Activated CD4-positive, alpha-beta T cell treated with anti-CD3 and anti-CD28 coated beads, Interleukin-2, amount 50 U/mL, for 1 hour (primary cell): ENCODE measurements at places on chromosomes 13 and 19.
A peak's percentile ranks its signal among the peaks of the same experiment; 100 is the strongest.

GRCh38 chr19:28468701-28469459, 744.1 kb downstream of the UQCRFS1 start:
- peak; percentile 3 for DNase-seq

- DNase-seq, result no peak
These were observed 50.8 kb downstream of the USP12 start for GRCh38 chr13:27120811-27121210.

DNA sequence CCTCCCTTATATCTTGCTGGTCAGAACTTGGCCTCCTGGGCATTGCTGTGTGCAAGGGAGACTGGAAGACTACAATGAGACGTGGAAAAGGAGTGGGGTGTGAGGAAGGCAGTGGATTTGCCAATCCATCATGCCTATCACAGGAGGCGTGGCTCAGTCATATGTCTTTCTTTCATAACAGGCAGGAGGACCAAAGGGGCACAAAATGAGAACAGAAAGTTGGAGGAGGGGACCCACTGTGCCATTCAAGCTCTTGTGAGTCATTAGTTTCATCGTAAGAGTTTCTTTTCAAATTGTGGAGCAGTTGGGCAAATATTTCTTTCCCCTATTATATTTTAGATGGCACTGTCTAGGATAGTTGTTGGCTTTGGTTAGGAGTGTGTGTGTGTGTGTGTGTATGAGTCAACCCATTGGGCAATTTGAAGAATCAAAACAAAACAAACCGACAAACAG, 471.5 kb downstream of the TSHZ3 start:
- no peak for DNase-seq

DNA sequence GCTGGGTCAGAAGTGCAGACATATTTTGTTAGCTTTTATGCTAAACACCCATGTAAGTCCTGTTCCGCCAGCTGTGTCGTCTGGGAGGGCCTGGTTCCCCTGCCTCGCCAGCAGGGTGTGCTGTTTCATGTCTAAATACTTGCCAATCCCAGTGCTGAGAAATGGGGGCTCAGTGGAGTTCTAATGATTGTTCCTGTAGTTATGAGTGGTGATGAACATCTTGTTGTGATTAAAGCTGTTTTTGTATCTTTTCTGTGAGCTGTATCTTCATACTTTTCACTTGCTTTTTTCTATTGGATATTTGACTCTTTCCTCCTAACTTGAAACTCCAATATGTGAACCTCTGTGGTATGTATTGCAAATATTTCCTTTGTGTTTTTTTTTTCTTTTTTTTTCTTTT, 32.7 kb downstream of the KDM4B start:
- peak; percentile 26 for DNase-seq

DNA sequence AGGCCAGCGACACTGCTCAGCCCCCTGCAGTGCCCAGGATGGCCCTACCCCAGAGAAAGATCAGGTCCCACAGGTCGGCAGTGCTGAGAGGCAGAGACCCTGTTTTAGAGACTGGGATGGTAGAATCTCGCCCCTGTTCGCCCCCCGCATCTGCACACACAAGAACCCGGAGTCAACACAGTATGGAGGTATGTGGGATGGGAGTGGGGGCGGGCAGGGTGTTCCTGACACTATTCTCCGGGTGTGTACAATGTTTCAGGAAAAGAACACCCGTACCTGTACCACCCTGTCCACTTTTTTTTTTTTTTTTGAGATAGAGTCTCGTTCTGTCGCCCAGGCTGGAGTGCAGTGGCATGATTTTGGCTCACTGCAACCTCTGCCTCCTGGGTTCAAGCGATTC, 19.3 kb downstream of the PIP5K1C start:
- DNase-seq, result no peak

DNA sequence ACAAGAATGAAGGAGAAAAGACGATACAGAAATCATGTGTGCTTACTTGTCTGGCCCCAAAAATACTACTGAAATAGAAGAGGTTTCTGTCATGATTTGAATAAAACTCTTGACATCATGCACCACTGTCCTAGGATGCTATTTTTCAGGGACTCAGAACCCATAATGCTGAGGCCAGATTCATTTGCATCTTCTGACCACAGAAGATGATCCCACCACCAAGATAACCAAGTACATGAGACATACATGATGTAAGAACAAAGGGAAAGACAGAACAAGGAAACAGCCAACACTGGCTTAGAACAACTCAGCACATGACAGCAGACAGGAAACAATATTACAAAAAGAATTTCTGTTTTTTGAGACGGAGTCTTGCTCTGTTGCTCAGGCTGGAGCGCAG, 2.5 kb downstream of the ZNF552 start:
- DNase-seq, result no peak

DNA sequence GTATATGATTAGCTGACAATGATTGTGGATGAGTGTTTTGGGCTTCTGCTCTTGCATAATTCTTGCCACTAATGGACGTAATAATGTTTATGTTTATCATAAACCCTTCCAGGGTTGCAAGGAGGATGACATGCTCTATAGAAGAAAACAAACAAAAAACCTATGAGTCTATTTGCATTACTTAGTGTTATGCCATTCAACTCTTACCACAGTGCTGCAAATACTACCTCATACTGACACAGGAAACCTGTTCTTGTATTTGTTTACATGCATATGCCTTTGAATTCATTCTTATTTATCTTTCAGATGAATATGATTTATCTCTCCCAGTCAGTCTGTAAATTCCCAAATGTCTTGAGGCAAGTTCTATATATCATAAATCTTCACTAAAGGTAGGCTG, 39.6 kb upstream of the FREM2 start:
- DNase-seq, result no peak

DNA sequence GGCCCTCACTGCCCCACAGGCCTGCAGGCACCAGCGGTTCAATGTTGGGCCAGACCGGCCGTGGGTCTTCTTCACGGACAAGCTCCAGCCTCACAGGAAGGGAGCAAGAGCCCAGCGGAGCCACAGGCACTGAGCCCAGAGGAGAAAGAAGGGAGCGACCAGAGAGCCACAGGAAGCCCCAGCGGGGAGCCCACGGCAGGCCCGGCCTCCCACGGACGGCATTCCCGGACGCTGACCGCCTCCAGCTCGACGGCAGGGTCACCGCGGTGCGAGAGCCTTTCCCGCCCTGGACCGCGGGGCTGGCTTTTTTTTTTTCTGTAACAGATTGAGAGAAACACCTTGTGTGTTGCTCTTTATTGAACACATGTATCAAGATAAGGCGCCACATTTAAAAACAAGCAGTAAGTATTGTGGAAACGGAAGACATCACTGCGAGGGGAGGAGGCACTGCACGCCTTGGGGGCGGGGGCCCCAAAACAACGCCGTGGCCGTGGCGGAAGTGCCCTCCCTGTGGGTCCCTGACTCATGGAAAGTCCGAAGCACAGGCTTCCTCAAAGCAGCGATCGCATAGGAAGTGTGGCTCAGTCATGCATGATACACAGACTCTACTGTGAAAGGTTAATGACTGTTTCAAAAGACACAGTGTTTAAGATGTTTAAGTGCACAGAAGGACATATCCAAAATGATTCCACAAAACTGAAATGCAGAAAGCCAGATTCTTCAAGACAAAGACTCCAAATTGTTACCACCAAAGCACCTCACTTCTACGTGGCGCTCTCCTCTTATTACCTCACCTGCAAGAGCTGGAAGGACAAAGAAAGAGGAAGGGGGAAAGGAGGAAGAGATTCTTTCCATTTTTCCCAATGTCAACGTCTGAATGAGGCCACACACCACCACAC, 3.5 kb downstream of the RASA3 start:
- peak; percentile 89 for DNase-seq

GRCh38 chr13:32682740-32683139, 96.5 kb downstream of the PDS5B start:
- DNase-seq, result no peak

GRCh38 chr13:78598966-78599644, 4.2 kb downstream of the POU4F1 start:
- DNase-seq, result no peak

- no peak for DNase-seq
These were observed 31.7 kb downstream of the CEACAM1 start for GRCh38 chr19:42496460-42497133.

GRCh38 chr19:15328312-15328711, 4.0 kb downstream of the BRD4 start:
- no peak for DNase-seq

DNA sequence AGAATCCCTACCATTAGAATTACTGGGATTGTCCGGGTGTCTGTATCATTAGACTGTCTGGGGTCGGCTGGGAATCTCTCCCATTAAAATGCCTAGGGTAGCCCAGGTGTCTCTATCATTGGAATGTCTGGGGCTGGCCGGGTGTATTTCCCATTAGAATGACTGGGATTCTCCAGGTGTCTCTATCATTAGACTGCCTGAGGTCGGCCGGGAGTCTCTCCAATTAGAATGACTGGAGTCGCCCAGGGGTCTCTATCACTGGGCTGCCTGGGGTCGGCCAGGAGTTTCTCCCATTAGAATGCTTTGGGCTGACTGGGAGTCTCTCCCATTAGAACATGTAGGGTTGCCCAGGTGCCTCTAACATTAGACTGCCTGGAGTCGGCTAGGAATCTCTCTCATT, 1560.7 kb downstream of the UQCRFS1 start:
- DNase-seq, result no peak

DNA sequence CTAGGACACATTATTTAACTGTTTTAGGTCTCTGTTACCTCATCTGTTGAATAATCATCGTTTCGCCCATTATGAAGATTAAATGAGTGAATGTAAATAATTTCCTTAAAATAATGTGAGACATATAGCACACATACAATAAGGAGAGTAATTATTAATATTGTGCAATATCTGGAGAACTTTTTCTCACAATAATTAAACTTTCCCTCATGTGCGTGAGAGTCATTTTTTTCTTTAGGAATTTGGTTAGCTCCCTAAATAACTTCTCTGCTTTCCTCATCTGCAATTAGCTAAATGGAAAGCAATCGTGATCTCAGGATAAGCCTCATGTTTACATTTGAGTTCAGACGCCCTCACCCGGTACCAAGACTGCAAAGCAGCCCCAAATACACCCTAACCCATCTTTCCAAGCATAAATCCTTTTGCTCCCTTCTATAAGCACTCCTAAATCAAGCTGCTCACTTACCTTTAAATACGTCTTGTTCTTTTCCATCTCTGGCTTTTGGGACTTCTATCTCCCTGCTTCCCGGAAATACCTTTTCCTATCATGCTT, 78.8 kb downstream of the MZT1 start:
- no peak for DNase-seq

- DNase-seq, result no peak
These were observed 1193.0 kb downstream of the PCDH9 start for GRCh38 chr13:66037096-66037495.

DNA sequence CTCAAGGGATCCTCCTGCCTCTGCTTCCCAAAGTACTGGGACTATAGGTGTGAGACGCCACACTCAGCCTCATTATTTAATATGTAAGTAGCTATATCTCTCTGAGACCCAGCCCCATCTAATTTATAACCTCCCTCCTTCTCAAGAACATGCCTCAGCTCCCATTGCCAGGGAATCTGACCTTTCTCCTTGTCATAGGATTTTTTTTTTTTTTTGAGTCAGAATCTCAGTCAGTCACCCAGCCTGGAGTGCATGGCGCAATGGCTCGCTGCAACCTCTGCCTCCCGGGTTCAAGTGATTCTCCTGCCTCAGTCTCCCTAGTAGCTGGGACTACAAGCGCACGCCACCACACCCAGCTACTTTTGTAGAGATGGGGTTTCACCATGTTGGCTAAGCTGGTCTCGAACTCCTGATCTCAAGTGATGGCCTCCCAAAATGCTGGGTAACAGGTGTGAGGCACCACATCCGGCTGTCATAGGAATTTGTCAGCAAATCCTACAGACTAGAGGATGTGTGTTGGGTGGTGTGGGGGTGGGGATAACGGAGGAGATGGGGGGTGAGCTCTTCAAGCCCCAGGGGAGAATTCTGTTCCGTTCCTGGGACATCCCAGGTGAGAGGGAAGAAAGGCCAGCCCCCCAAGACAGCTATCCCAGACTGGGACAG, 5.1 kb upstream of the EPS8L1 start:
- no peak for DNase-seq

DNA sequence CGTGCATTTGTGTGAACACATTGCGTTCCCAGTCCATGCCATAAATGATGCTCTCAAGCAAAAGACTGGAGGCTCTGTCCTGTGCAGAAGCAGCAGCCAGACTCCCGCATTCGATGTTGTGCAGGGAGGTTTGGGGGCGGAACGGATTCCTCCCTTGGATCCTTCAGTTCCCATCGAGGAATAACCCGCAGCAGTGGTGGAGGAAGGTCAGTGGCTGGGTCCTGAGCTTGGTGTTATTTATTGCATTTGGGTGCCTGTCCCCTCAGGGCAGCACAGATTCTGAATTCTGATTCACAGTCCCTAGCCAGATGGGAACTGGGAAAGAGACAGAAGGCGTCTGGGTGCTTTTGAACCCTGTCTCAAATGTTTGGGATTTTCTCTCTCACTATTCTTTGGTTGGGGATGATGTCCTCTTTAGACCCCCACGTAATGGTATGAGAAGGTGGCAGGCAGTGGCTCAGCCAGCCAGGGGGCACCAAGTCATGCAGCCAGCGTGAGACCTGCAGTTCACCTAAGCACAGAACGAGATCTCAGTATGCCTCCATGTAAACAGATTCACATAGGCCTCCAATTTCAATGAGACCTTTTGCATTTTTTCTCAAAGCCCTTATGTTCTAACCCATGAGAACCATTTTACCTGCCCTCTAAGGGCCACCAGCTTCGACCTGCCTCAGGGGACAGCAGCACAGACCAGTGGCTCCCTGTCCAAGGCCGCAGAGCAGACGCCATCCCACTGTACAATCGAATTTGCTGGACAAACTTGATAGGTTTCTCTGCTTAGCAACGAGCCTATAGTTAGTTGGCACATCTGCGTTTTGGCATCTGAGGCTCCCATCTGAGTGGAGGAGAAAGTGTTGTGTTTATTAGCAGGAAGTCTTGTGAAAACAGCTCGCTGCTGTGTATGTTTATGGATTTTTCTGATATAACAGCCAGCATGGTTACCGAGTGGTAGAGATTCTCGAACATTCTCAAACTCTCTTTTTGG, 17.8 kb downstream of the KCTD15 start:
- DNase-seq, result no peak

DNA sequence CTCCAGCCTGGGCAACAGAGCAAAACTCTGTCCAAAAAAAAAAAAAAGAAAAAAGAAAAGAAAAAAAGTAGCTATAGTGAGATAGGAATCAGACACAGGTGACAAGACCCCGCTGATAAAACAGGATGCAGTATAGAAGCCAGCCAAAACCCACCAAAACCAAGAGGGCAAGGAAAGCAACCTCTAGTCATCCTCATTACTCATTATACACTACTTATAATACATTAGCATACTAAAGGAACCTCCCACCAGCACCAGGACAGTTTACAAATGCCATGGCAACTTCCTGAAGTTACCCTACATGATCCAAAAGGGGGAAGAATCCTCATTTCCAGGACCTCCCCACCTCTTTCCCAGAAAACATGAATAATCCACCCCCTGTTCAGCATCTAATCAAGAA, 35.6 kb upstream of the UBL3 start:
- DNase-seq, result no peak

- no peak for DNase-seq
These were observed 119.5 kb downstream of the LRCH1 start for GRCh38 chr13:46672338-46673090.

DNA sequence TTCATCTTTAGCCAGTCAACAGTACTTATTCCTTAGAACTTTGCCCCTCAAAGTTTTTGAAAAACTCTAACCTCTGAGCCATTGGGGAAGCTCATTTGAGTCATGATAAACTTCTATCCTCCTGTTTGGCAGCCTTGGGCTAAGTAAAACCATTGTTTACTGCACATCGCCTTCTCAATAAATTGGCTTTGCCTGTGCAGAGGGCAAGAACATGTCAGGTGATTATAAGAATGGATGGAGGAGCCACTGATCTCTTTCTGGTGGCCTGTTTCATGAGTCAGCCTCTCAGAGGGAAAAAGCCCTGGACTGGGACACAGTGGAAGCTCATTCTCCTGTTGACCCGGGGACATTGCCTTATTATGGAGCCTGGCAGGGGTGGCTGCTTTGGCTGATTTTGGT, 19.4 kb upstream of the PSG4 start:
- no peak for DNase-seq
